ENCODE measurements at places on chromosomes 1 and 21.

DNA sequence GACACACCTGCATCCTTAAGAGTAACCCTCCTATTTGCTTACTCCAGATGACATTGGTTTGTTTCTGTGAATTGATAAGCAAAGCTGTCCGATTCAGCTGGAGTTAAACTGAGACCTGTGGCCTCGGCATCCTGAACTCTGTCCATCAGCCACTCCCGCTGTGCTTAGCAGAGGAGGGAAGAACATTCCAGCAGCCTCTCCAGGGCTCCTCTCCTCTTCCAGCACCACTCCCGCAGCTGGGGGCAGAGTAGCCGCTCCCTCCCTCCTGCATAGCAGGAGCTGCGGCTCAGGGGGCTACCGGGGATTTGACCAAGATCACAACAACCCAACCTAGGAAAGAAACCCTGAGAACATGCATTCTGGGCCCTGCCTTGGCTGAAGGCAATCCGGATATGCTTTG lies 8.8 kb downstream of the LRRC38 start:
- DNase-seq: no peak

GRCh38 chr1:162627662-162628296 lies 4.5 kb upstream of the DDR2 start:
- no peak for DNase-seq

DNA sequence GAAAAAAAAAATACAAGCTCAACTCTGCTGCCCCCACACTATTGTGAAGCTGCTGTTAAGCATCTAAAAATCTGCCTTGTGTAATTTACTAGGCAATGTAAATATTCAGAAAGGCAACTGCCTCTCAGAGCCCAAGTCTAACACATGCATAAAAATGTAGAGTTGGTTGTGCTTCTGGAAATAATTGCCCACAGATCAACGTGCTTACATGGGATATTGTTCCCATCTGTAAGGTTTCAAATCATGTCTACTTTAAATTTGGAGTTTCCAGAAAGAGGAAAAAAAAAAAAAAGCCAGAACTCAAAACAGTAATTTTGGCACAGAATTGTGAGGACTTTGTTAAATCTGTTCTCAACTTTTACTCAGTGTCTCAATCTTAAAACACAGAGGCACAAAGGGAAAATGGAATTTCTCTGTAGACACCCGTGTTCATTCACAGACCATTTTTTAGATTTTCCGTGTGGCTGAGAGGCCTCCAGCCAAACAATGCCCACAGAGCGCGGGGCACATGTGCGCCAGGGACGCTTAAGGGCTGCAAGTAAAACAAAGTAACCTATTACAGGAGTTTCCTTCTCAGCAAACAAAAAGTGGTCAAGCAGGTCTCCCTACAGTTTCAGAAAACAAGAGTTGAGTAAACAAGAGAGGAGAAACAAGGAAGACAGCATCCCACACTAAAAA lies 115.5 kb downstream of the RERE start:
- no peak for DNase-seq

DNA sequence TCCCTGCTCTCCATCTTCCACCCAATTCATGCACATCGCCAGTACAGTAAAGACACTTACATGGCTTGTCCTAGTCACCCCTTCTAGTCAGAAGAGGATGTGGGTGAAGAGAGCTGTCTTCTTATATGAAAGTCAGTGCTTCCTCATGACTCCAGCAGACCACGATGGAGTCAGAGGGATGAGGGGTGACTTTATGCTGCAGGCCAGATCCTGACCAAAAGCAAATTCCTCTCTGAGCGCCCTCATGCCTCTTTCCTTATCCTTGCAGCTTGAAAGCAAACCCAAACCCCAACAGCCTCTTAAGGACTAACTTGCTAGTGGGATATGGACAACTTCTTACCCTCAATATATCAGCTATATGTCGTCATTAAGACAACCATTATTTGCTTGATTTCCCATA lies 348.2 kb upstream of the DUSP10 start:
- DNase-seq: no peak

- no peak for DNase-seq
These were observed 341.1 kb downstream of the PCP4 start for GRCh38 chr21:40208206-40208947.

- DNase-seq: no peak
These were observed 38.2 kb upstream of the WASF2 start for GRCh38 chr1:27527890-27528817.

GRCh38 chr21:45756029-45756428 lies 112.5 kb downstream of the PCBP3 start:
- no peak for DNase-seq

GRCh38 chr1:16719571-16720350 lies 20.6 kb upstream of the RNU1-4 start:
- no peak for DNase-seq

DNA sequence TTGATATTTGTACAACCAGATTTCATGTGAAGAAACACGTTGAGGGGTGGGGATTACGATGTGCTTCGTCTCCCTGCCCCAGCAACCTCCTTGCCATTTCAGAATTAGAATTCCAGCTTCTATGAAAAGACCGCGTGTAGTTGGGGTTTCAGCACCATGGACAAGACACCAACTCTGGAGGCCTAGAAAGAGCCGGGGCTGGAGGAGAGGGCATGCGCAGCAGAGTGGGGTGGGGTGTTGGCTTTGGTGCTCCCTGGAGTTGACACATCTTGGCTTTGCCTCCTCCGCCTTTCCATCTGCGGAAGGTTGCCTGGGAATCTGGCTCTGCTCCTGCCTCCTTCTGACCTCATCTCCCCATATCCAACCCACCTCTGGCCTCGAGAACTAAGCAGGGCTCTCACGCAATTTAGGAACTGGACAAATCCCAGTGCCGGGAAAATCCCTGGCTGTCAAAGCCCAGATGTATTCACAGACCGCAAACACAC lies 11.8 kb downstream of the HTR6 start:
- peak; percentile 18 for DNase-seq

GRCh38 chr1:67650061-67650460 lies 34.9 kb upstream of the GADD45A start:
- no peak for DNase-seq

GRCh38 chr1:6033986-6034749 lies 11.5 kb upstream of the KCNAB2 start:
- DNase-seq: no peak

DNA sequence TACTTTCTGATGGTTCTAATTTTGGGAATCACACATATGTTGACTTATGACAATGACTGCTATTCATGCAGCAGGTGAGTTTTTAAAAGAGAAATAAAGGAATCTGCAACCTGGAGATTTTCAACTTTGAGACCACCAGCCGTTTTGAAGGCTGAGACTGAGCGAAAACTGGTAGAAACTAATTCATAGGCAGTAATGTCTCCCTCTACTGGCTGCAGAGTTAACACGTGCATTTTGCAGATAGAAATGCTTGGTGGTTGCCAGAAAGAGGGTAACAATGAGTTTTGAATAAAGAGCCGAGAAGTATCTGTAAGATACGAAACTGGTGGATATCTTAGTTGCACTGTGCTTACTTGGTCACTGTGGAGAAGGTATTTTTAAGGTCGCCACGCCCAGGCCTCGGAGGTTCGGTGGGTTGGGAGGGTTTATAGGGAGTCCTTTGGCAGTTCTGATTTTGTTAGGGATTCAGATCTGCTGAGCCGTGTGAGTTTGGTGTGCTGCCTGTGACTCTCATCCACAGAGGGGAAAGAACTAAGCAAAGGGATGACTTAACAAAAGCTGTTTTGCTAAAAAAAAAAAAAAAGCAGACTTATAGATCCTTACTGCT lies 83.0 kb downstream of the RYR2 start:
- DNase-seq: no peak

DNA sequence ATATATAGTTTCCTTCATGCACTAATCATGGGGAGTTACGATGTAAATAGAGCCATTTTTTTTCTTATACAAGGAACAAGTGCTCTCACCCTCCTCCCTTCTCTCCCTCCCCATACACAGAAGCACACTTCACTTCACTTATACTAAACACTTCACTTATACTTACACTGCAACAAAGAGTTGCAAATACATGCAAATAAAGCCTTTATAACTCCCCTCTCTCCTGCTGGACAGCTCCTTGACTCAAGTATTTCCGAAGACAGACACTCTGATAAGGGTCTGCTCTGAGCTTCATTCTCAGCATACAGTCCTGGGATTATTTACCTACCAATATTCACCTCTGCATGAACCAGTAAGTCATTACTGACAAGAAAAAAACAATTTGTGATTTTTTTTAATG lies 35.6 kb upstream of the ERG start:
- no peak for DNase-seq

- DNase-seq: no peak
These were observed 163.9 kb upstream of the DPT start for GRCh38 chr1:168892931-168893330.

- DNase-seq: no peak
These were observed 8.4 kb downstream of the PPP2R5A start for GRCh38 chr1:212293579-212293978.

DNA sequence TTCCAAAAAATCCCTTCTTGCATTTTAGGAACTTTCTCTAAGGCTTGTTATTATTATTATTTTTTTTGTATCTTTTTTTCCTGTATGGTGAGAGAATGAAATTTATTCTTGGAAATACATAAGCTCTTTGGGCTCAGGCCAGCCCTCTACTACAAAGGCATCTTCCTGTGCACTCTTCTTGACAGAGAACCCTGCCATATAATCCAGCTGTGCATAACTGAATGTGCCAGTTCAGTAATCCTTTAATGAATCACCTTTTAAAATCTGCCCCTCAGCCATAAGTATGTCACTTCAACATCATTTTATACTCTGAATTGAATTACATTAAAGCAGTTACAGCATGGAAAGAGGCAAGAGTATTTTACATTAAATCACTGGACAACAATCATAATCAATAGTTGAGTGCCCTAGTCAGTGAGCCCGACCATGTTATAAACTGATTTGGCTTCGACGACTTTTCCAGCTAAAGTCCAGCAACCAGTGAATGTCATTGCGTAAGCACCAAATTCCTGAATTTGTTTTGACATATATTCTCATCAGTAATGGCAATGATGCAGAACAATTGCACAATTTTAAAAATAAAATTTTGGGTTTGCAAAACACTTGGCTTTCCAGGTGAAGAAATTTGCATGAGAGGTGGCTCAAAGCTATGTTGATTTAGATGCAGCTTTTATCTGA lies 59.2 kb upstream of the KCNK2 start:
- DNase-seq: no peak

DNA sequence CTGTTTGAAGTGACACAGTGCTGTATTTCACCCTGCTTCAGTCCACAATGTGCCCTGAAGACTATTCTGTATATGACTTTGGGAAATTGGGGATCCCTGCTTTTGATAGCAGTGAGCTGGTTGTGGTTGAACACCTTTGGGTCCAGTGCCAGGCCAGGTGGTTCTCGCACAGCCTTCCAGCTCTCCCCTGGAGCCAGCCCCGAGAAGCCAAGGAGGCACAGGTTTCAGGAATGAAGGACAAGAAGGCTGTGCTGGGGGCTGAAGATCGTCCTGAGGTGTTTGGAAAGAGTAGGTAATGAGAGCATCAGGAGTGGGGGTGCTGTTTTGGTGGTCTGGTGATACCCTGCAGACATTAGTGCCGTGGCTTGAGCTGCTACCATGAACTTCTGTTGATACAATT lies 131.4 kb upstream of the COL6A1 start:
- DNase-seq: no peak

DNA sequence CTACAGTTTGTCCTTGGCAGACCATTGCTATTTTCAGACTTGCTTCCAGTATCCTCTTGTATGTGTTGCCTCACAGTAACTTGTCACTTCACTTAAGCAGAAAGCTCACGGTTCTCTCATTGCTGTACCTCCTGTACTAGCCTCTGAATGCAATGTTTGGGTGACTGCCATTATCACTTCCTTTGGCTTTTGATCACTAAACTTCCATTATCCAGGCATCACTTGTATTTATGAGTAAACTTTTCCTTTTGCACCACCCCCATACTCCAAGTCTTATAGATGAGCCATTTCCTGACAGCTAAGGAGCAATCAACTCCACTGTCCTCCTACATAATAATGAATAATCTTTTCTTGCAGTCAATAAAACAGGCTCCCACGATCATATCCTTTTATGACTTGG lies 255.3 kb downstream of the PDE4B start:
- DNase-seq: no peak

GRCh38 chr1:86846164-86846647 lies 67.7 kb downstream of the SELENOF start:
- DNase-seq: peak; percentile 91

- DNase-seq: no peak
These were observed 82.0 kb downstream of the DISP1 start for GRCh38 chr1:222896630-222897526.

DNA sequence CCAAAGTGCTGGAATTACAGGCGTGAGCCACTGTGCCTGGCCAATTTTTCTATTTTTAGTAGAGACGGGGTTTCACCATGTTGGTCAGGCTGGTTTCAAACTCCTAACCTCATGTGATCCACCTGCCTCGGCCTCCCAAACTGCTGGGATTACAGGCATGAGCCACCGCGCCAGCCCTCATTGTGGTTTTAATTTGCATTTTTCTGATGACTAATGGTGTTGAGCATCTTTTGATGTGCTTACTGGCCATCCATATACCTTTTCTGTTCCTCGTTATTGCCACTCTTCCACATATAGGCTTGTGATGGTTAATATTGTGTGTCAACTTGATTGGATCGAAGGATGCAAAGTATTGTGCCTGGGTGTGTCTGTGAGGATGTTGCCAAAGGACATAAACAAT lies 17.4 kb upstream of the ENAH start:
- DNase-seq: no peak

GRCh38 chr1:63976006-63976405 lies 202.2 kb downstream of the ROR1 start:
- DNase-seq: no peak

- peak; percentile 84 for DNase-seq
These were observed 2.8 kb upstream of the SEC22B start for GRCh38 chr1:120178799-120179756.

- no peak for DNase-seq
These were observed 23.9 kb downstream of the GNAT2 start for GRCh38 chr1:109595531-109595930.

- DNase-seq: no peak
These were observed 17.5 kb downstream of the PACC1 start for GRCh38 chr1:212397171-212397570.

- no peak for DNase-seq
These were observed at the start of gene GJB4 for GRCh38 chr1:34759503-34760357. Gene GJB4 (plus strand): TSS chr1:34759740. CDS start chr1:34761255, 1,515 bp downstream.

DNA sequence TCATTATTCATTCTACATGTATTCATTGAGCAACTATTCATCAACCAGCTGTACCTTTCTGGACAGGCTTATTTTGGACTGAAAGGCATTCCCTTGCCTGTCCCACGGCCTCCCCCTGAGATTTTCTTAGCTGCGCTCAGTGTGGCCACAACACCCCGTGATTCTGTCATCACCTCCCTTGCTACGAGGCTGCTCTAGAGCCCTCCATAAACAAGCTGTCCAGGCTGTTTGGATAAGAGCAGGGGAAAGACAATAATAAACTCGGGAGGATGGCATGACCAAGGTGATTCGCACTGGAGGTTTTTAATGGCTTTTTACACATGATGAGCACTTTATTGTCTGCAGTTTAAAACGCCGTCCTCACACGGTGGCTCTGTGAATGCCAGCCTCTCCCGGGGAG lies 139.7 kb downstream of the ROR1 start:
- DNase-seq: no peak

DNA sequence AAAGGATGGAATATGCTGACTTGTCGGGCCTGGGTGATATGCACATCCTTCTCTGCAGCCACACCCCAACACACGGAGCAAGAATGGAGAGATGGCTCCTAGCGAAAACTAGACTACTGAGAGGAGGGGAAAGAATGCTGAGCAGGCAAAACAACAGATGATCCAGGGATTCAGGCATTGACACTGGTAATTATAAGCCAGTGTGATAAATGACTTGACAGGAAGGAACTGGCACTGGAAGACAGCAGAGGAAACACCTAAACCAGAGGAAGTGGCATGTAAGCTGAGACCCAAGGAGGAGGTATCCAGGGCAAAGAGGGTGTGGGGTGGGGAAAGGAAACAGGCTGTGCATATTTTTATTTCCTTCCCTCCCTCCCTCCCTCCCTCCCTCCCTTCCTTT lies 31.7 kb upstream of the KHDRBS1 start:
- DNase-seq: no peak

Data from fibroblast of the conjunctiva (primary cell).